ENCODE measurements at places on chromosomes 3 and 15.
A peak's percentile ranks its signal among the peaks of the same experiment; 100 is the strongest.

DNA sequence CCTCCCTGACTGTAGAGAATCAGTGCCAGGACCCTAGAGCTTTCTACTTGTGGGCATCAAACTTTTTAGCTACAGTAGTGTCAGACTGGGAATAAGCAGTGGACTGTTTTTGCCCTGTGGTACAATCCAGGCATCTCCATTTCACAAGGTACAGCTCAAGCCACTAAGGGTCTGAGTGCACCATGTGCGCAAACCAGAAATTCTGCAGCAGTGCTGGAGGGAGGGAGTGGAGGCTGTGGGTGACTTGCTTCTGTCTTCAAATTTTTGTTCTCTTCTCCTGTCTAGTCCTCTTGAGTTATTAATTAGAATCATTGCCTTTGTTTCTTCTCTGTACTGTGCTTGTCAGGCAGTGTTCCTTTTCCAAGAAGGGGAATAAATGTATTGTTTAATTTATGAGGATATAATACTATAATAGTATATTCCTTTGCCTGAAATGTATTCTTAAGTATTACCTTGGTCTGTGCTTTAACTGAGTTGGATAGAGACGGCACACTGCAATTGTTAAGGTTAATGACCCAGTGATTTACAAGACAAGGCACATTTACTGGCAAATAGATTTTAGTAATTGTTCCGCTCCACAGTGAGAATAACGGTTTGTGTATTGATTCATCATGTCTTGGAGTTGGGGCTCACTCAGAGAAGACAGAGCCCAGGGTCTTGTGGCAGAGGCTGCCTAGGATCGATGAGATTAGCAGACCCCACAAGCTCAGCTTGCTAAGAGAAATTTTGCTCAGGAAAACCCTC, 390.6 kb upstream of the CFAP20DC start:
- DNase-seq, result no peak

DNA sequence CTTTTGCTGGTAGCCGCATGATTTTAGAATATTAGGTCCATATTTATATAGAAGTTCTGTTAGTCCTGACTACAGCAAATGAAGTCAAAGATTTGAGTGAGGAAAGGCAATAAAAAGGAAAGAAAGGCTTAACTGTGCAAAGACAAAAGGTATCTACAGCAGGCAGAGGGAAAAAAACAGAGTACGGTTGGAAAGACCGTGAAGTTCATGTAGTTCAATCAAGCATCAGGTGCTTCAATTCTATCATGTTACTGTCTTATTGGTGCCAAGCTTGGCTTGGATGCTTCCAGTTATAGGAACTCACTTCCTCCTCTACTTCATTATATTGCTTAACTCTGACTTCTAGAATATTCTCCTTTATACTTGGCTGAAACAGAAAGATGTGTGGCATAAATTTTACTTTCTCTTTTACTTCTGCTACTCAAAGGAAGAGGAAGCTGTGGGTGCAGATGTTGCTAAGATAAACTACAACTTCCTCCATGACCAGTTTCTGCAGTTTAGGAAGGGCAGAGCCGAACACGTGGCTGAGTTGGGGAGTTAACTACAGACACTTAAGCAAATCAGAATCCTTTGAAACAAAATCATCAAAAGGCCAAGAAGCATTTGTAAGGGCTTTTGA, 72.6 kb upstream of the ZBED2 start:
- DNase-seq, result peak; percentile 75

DNA sequence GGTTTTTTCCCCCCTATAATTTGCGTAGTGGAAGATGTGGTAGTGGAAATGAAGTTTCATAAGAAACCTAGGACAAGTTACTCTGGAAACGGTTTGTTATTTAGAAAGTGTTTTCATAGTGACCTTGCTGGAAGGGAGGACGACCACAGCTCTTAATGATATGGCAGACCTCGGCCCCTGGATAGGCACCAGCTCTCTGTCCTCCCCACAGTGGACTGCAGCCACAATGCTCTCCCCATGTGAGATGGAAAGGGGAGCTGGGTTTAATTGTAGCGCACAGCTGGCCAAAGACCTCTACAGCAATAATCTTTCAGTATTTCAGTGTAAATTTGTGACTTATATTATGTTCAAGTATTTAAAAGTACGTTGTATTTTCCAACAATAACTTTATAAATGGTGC, 151.2 kb downstream of the PLCL2 start:
- DNase-seq, result no peak

- no peak for DNase-seq
These were observed 84.2 kb downstream of the LRRC28 start for GRCh38 chr15:99335508-99335907.

- DNase-seq, result no peak
These were observed 602.2 kb downstream of the FOXP1 start for GRCh38 chr3:70981231-70981880.

Measured in choroid plexus epithelial cell (primary cell).